ENCODE measurements at places on chromosomes 12 and 14.
A peak's percentile ranks its signal among the peaks of the same experiment; 100 is the strongest.

- no peak for DNase-seq
Measured at GRCh38 chr12:90167518-90168208, 459.0 kb upstream of the ATP2B1 start.

DNA sequence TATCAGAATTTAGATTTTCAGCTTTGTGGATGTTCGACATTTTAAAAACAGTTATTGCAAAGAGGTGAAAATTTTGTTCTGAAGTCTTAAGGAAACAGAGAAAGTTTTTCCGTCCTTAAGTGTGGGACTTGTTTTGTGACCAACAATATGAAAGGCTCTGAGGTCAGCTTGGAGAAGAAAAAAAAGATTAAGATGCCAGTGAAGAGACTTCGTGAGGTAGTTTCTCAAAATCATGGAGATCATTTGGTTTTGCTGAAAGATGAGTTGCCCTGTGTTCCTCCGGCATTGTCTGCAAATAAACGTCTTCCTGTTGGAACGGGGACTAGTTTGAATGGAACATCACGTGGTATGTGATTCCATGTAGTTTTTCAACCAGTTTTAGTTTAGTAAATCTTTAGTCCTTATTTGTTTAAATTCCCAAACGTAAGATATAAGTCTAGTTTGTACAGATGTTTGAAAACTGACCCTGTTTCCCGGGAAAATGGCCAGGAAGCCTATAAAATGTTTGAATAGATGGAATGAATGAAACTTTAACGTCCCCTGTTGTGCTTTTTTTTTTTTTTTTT is 682 bp downstream of the KIAA0586 start:
- peak; percentile 41 for DNase-seq

GRCh38 chr14:70894868-70895267 is 12.4 kb upstream of the PCNX1 start:
- DNase-seq = no peak

DNA sequence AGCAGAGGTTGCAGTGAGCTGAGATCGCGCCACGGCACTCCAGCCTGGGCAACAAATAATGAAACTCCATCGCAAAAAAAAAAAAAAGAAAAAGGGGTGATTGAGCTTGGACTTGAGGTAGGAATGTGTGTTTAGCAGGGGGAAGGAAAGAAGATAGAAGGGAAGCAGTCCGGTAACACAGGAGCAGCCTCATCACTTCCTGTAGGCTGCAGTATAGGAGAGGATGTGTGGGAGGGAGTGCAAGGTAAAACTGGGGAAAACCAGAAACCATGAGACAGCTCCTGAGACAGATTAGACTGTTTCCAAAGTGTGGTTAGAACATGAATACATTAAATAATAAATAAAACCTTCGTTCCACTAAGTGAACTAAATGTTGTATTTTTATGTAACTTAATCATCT is 49.2 kb downstream of the FGD4 start:
- DNase-seq = no peak

GRCh38 chr12:38156497-38157245 is 159.9 kb upstream of the ALG10B start:
- DNase-seq = no peak

DNA sequence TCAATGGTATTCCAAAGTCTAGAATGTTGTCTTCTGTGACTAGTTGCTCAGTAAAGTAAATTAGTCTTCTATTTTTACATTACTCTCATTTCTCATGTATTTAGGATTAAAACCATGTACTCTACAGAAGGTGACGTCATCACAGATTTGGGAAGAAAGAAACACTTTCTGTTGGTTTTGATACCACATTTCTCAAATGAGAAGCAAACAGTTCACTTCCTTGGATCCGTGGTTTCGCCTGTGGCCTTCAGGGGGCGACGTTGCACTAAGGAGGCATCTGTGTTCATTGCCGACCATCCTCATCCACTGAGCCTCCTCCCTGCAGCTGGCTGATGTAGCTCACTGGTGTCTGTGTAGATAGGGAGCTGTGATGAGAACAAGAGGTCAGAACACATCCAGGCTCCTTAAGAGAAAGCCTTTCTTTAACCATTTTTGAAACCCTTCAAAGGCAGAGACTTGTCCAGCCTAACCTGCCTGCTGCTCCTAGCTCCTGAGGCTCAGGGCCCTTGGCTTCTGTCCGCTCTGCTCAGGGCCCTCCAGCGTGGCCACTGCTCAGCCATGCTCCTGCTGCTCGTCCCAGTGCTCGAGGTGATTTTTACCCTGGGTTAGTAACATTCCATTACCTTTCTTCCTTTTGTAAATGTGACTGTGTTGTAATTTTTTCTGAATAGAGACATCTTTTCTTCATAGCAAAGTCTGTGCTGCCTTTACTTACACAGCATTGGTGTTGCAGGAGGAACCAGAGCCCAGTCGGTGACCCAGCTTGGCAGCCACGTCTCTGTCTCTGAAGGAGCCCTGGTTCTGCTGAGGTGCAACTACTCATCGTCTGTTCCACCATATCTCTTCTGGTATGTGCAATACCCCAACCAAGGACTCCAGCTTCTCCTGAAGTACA is 220.6 kb upstream of the OR4E1 start:
- DNase-seq = no peak
